ENCODE measurements at places on chromosomes 5 and 9.

DNA sequence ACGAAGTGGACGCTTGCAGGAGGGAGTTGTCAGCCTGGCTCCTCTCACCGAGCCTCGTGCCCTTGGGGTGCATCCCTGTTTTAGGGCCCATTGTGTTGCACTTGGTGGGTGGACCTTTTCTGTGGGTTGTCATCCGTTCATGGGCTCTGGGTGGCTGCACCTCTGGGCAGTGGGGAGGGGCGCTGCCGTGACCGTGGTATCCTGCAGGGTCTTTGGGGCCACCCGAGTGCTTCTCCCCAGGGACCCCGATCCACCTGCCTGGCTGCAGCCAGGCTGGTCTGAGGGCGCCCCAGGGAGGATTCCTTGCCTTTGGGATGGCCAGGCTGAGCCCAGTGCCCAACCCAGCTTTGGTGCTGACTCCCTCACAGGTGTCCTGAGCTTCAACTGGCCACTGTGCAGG, 41.0 kb upstream of the UBAC1 start:
- DNase-seq: no peak

DNA sequence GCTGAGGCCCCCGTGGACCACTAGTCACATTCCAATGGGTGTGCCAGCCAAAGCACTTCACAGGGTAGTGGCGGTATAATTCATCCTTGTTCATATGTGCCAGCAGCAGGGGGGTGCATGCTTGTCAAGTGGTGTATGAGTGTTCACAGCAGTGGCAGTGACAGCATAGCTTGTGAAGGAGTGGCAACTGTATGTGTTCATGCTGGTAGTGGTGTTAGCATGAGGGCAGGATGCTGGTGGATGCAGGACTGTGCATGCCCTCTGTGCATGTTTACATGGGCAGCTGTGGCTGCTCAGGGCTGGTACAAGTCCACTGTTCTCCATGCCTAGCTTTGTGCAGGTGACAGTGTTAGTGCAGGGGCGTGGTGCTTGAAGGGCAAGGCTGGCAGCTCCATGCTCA, 253.4 kb upstream of the DMAC1 start:
- DNase-seq: no peak

- no peak for DNase-seq
Observed at GRCh38 chr9:129983891-129984290, 59.1 kb downstream of the FNBP1 start.

DNA sequence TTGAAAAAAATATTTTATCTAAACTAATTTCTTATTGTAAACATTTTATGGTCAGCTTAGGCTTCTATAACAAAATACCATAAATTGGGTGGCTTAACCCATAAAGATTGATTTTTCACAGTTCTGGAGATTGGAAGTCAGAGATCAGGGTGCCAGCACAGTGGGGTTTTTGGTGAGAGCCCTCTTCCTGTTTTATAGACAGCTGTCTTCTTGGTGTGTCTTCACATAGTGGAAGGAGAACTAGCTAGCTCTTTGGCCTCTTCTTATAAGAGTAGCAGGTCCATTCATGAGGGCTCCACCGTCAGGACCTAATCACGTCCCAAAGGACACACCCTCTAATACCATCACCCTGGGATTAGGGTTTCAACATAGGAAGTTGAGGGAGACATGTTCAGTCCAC, 26.6 kb downstream of the OTULINL start:
- no peak for DNase-seq

- no peak for DNase-seq
Observed at GRCh38 chr9:131670247-131671132, 69.4 kb downstream of the RAPGEF1 start.

DNA sequence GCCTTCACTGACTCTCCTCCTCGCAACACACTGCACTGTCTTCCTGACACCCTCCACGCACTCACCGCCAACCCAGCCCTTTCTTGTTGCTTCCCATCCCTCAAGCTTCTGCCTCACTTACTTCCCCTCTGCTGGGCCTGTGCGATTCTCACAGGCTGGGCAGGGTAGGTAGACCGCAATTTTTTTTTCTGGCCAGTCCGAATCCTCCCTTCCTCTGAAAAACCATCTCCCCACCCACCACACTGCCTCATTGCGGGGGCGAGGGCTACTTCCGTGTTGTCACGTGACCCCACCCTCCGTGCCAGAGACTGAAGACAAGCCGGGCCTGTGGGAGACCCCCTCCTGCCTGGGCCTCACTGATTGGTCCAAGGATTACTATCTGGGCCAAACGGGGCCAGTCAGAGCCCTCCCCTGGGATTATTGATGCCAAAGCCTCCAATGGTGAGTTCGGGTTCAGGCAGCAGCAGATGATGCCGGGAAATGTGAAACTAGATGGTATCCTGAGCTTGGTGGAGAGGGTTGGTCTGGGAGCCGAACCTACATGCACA, 73.1 kb downstream of the STK10 start:
- DNase-seq: no peak

- DNase-seq: no peak
Observed at GRCh38 chr5:65184780-65185179, 296.9 kb downstream of the ADAMTS6 start.
